T-helper 22 cell (primary cell): ENCODE measurements at places on chromosomes 2 and 18.

DNA sequence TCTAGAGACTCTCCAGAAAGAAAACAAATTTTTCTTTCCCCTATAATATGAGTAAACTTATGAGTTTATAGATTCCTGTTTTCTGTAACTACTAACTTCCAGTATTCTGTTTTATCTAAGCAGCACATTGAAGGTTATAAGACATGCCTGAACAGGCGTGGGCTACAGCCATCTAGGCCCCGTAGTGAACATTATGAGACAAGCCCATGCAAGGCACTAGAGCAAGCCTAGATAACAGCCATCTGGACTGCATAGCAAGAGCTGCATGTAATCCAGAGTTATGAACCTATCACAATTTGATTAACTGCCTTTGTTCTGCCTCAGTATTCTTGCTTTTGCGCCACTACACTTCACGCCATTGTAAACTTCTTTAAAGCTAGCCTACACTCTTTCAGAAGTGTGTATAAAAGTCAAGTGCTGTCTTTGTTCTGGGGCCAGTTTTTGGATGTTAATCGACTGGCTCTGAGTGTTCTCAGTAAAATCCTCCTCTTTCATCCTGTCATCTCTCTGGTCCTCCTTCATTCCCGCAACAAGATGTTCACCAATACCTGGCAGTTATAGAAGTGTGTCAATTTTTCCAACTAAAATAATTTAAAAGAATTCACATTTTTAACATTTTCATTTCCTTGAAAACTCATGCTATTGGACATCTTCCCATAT, 3.0 kb upstream of the SULT1C3 start:
- no peak for DNase-seq

DNA sequence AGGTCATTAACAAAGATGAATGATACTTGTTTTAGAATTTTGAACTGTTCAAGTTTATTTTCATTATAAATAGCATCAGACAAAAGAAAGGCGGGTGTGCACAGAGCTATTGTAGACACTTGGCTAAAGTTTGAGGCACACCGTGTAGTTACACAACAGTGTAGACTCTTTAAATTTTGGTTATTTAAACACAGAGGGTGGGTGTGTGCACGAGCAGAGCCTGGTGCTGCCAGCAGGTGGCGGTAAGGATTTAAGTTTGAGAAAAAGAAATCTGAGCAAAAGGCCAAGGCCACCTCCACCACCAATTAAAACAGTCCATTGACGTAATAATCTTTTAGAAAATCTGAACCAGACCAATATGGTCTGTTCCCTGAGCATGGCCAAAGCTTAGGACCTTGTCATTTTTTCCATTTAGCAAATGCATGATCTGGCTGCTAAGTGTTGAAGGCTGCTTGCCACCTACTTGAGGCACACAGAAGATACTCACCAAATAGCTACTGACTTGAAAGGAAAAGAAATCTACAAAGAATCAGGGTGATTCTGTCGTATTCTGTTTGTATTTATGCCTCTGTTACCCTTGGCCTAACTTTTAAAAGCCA, 14.3 kb downstream of the COPS7B start:
- no peak for DNase-seq

- no peak for DNase-seq
Observed at GRCh38 chr2:172516299-172516698, 39.6 kb upstream of the PDK1 start.

DNA sequence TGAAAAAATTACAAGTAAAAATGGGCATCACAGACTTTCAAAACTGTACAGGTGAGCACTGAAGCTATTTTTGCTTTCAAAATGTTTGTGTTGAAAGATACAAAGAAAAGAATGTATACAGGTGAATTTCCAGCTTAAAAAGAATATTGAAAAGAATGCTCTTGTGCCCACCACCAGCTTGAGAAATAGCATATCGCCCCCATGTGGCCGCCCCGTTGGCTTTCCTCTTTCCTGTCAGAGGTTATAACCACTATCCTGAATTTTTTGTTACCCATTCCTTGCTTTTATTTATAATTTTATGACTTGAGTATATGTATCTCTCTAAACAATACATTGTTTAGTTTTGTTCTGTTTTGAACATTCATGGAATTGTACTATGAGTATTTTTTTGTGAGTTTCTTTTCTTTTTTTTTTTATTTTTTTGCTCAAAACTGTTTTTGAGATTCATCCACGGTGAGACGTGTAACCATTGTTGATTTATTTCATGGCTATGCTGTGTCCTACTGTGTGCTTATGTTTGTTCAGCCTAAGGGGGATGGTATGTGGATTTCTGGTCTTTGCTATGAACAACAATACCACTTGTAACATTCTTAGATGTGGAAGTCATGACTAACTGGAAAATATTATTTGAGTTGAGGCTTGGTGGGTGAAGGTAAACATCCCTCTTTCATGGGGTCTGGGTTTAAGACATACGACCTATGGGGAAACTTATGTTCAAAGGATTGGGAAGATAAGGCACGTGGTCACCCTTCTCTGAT, 11.6 kb downstream of the TRPM8 start:
- no peak for DNase-seq

GRCh38 chr2:140654565-140654964, 1476.3 kb downstream of the LRP1B start:
- no peak for DNase-seq

DNA sequence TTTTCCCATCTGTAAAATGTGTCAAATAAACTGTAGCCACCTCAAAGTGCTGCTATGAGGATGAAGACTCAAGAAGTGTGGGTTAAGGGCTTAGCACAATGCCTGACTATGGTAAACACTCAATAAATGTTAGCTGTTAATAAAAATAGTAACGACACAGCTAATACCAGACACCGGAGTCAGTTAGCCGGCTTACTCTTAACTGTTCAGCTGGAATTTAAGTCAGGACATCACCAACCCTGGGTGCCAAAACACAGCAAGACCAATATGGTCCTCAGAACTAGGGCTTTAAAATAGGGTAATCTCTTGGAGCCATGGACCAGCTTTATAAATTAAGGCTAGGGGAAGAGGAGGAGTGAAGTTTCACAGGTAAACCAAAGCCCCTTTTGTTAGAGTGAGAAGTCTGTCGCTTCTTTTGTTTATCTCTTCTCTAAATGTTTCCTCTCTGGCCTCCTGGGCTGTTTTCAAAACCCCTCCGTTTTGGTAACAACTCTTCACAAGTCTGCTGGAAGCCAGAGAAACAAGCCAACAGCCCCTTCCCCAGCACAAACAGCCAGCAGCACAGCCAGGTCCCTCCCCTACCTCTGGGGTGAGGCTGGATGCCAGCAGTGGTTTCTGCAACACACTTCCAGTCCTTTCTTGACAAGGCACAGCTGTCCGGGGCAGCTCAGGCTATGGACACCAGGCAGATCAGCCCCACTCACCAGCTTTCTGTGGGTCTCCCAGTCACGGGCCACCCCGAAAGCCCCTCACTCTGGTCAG, 13.8 kb upstream of the FZD7 start:
- no peak for DNase-seq

DNA sequence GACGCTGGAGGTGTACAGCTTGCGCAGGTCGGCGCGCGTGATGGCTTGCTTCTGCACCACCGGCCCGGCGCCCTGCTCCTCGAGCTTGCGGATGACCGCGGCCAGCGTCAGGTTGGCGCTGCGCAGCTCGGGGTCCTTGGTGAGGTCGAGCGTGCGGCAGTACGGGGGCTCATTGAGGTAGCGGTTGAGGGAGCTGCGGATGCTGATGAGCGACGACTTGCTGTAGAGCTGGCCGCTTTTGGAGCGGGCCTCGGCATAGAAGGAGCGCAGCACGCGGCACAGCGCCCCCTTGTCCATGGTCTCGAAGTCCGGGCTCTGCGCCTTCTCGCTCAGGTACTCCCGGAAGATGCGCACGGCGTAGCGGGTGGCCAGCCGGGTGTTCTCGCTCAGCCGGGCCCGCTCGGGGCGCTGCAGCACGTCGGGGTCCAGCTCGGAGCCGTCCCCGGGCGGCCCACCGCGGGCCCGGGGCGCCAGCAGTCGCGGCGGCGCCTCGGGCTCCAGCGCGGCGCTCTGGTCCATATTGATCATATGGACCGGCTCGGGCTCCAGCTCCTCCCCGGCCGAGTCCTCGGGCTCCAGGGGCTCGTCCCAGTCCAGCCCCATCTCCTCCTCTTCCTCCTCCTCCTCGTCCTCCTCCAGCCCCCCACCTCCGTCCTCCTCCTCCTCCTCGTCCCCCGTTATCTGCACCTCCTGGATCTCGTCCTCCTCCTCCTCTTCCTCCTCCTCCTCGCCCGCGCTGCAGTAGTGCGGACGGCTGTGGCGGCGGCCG, 523 bp downstream of the KCTD1 start:
- no peak for DNase-seq

- no peak for DNase-seq
Observed at GRCh38 chr18:67411116-67411515, 105.4 kb downstream of the DSEL start.

- no peak for DNase-seq
Observed at GRCh38 chr18:34859496-34859895, 149.4 kb downstream of the DTNA start.
